ENCODE measurements at places on chromosomes 12 and 14.

DNA sequence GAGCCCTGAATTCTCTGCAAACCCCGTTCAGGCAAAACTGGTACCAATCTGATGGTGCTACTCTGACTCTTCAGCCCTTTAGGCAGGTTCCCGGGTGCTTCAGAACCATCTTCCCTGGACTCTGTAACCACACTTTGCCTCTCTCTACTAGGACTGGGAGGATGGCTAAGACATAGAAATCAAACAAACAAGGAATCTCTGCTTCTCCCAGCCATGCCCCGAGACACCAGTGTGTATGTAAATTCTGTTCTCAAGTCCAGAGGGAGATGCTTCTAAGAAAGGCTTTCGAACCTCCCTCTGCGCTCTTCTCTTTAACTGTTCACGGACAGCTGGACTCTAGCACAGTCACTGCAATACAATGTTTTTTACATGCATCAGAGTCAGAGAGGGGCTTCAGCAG, 1.9 kb upstream of the KCNK10 start:
- DNase-seq: no peak

DNA sequence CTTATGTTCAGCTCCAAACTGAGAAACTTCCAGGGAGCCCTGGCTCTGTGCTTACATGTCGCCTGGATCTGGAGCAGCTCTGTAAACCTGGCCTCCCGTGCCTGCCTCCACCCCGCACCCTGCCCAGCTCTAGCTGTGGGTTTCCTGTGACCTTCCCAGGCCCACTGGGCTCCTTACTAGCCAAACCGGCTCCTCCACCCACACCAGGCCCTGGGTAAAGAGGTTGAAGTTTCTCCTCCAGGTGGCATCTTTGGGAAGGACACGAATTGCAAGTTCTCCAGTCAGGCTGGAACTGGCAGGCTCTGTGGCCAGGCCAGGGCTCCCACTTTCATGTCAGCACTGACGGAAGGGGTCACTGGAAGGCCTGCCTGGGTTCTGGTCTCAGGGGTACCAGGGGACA, 60.9 kb upstream of the ZFP36L1 start:
- no peak for DNase-seq

- DNase-seq: peak; percentile 94
Observed at GRCh38 chr12:19439059-19440018, at the start of gene AEBP2. AEBP2 (plus strand) TSS chr12:19439492; CDS start chr12:19439700, 208 bp downstream.

DNA sequence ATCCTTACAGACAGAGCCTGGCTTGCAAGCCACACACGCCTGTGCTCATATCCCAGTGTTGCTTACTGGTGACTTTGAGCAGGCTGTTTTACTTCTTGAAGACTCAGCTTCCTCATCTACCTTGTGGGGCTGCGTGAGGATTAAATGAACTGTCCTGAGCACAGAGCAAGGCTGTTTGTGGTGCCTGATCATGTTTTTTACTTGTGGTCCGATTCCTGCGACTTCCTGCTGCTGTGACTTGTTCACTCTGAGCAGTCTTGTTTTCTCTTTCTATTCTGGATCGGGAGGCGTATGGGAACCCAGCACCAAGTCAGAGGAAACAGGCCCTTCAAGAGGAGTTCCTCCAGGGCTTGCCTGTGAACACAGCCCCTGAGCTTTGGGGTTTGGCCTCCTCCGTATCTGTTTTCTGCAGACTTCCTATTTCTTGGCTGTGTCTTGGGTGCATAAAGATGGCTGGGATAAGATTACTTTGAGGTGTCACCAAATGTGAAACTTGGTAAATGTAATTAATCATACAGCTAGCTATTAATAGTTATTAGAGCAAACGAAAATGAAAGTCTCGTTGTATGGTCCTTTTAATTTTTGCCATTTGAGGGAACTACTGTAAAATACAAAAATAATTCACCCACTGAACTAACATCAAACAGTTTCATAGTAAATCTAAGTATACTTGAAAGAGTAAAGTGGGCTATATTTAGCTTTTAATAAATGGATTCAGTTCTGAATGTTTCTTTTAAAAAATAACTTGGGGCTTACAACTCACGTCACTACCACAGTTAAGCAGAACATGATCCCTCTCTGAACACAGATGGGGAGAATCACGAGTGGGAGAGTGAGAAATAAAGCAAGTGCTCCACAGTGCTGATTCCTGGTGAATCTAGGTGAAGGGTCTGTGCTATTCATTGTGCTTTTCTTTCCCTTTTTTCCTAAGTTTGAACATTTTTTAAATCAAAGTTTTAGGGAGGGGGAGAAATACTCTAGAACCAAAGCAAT, 251.5 kb downstream of the FOXN3 start:
- peak; percentile 96 for DNase-seq

DNA sequence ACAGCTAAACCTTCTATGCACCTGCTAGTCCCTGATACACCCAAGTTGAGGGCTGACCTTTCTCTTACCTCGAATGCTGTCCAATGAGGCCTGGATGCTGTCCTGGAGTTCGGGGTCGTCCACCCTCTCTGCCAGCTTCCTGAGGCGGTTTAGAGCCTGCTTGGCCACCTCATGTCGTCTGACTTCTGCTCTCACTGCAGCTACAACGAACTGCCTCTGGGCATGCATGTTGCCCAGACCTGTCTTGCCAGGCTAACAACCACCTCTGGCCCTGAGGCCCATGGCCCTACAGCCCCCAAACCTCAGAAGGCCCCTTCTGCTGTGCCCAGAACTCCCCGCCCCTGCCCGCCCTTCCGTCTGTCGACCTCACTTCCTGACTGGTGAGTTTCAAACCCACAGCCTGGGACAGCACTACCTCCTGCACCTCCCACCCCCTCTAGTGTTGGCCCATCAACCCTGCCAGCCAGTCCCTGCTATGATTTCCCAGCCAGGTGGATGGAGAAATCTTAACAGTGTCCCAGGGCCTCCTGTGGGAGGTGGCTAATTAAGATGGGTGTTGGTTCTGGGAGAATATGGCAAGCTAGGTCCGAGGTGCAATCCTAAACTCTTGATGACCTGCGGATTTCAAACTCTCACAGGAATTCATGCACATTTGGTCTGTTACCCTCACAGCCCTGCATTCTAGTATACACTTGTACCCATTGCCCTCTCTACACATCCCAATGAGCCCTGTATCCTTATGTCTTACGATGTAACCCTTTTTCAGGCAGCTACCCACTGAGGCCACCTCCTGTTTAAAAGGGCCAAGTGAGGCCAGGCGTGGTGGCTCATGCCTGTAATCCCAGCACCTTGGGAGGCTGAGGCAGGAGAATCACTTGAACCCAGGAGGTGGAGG, 2.7 kb upstream of the TSPAN31 start:
- DNase-seq: no peak

DNA sequence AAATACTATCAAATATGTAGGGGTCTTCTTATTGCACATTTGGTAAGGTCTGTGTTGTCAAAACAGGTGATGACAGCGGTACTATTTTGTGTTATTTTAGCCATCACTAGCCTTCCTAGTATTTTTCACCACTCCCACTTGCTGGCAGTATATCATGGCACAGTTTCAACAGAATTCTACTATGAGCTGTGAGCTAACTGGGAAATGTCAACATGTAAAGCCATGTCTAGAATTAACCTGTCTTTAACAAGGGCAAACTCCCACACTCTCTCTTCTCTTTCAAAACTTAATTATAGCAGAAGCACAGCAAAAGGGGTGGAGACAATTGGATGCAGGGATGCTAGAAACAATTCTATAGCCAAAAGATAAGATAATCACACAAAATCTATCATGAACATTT, 253.4 kb downstream of the PAX9 start:
- no peak for DNase-seq

DNA sequence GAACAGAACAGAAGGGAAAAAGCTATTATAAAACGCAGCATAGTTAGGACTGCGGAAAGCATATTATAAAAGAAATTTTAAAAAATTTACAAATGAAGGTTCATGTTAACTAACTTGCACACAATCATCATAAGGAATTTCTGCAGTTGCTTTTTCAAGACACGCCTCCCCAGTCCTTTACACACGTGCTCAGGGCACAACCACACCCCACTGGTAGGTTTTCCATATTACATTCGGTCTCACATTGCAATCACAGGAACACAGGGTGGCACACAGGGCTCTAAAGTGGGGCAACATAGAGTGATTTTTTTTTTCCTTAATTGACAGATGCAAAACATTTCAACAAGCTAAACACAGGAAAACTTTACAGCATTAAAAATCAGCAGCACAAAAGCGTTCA, 69.7 kb downstream of the DICER1 start:
- DNase-seq: no peak

GRCh38 chr14:50260072-50260471, 28.7 kb upstream of the SOS2 start:
- no peak for DNase-seq

DNA sequence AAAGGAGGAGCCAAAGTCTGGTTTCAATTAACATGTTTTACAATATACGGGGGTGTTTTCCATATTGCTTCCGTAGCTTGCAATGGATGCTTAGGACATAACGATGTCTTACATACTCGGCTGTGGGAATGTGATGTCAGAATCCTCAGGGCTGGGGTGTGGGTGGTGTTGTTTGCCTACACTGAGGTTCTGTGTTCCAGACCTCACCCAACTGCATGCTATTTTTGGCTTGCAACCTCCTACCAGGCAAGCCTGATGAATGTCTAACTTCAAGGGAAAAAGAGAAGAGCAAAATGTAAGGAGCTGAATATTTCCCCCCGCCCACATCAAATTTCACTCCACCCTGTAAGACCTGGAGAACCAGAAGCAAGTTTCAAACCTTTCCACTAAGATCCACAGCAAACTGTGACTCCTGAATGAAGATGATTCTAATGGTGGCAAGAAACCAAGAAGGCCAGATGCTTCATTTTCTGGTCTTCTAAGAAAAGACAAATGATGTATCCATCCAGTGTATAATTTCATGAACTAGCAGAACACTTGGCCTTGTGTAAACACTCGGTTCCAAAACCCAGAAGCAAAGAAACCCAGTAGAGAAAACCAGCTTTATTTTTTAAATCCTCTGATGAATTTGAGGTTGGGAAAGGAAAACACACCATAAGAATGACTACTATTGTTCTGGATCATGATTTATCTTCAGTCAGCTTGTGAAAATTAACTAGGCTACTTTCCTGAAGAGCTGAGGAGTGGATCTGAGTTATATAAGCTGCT, 227.9 kb downstream of the DACT1 start:
- no peak for DNase-seq

- DNase-seq: peak; percentile 84
Observed at GRCh38 chr12:79547044-79547734, 143.6 kb downstream of the PAWR start.

DNA sequence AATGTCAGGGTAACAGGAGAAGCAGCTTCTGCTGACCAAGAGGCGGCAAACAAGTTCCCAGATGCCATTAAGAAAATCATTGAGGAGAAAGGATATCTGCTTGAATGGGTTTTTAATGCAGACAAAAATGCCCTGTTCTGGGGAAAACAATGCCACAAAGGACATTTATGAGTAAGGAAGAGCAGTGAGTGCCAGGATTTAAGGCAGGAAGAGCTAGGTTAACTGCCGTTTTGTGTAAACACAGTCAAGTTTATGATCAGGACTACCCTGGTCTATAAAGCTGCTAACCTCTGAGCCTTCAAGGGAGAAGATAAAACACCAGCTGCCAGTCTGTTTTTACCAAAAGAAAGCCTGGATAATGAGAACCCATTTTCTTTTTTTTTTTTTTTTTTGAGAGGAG, 8.5 kb downstream of the MAPKAPK5 start:
- peak; percentile 16 for DNase-seq

DNA sequence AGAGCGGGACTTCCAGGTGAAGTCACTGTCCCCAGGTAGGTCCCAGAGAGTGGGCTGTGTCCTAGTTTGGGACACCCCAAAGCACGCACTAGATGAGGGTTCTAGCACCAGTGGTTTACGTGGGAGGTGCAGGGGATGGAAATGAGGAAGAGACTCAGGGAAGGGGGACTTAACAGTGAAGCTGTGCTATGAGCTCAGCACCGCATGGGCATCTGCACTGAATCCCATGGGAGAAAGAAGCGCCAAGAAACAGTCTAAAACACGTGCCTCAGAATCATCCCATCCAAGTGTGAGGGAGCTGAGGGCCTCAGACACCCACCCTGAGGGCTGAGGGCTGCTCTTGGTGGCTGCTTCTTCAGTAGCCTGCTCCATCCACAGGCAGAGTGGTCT, 71.5 kb upstream of the ZFP36L1 start:
- no peak for DNase-seq

GRCh38 chr14:71107921-71108320, 200.7 kb downstream of the PCNX1 start:
- no peak for DNase-seq

- DNase-seq: no peak
Observed at GRCh38 chr14:28120391-28120790, 646.2 kb upstream of the FOXG1 start.

DNA sequence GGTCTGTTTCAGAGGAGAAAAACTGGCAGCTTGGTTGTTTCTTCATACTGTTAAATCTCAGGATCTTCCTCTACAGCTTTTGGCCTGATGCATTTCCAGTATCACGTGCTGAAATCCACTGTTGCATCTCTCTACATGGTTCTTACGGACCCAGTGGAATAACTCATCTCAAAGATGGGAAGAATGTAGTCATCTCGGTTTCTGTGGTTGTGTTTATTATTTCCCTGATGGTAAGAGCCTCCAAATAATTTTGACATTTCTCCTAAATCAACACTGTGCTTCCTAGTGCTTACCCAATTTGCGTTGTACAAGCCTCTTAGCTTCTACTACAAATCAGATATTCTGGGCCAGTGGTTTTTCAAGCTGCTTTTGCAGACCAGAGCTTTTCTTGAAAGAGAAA, 812.8 kb downstream of the C12orf50 start:
- DNase-seq: no peak

GRCh38 chr12:26416550-26416949, 221.2 kb downstream of the SSPN start:
- DNase-seq: no peak

DNA sequence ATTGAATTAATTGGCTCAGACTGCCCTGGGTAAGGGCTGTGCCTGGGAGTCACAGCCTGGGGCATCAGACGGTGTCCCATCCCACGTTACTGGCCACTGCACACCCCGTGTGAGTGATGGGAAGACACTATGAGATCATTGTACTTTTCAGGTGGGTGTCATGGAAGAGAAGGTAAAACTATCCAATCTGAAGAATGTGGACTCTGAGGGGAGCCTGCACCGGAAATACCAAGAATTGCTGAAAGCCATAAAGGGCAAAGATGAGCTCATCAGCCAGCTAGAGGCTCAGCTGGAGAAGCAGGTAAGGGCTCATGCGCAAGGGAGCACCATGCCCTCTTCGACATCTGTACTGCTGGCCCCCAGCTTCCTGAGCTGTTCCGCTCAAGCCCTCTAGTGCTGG, 24.0 kb downstream of the PLEKHH1 start:
- no peak for DNase-seq

- peak; percentile 11 for DNase-seq
Observed at GRCh38 chr12:28869197-28869596, 279.9 kb upstream of the FAR2 start.

- peak; percentile 69 for DNase-seq
Observed at GRCh38 chr14:104826189-104826860, 25.4 kb downstream of the ZBTB42 start.

DNA sequence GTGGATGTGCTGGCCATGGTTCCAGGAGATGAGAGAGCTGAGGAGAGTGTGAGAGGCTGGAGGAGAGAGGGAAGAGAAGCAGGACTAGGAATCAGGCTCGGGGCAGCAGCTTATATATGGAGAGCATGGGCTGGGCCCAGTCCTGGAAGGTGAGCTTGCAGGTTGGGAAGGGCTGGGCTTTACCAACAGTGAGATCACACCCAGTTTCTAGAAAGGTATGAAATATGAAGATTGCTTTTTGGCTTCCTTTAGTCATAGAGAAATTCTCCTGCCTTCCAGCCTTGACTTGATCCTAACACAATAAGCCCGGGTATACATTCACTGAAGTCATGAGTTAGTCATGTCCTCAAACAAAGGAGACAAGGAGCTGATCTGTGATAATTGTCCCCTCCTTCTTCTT, at the start of gene KRT6A:
TSS of gene KRT6A (minus strand) at position 86 of the 400 bp plus-strand sequence. CDS start at position 17, 69 bp downstream.
- no peak for DNase-seq

- DNase-seq: no peak
Observed at GRCh38 chr14:105466531-105467248, 7.9 kb upstream of the CRIP2 start.
